ENCODE measurements at places on chromosomes 2 and 18. TPM values are rescaled to one million over a fixed set of nuclear protein-coding genes. Genes with fewer than 3 reads are reported as not detected.

- DNase-seq, result no peak
These were observed 212.7 kb upstream of the COPS8 start for GRCh38 chr2:236872981-236873380.

PLEKHH2 gene
- 2.2 TPM for total RNA-seq

- DNase-seq, result no peak
These were observed 112.3 kb downstream of the BCL2 start for GRCh38 chr18:63207143-63207790.

GRCh38 chr2:31973665-31974064, 37.1 kb downstream of the MEMO1 start:
- DNase-seq, result no peak

DNA sequence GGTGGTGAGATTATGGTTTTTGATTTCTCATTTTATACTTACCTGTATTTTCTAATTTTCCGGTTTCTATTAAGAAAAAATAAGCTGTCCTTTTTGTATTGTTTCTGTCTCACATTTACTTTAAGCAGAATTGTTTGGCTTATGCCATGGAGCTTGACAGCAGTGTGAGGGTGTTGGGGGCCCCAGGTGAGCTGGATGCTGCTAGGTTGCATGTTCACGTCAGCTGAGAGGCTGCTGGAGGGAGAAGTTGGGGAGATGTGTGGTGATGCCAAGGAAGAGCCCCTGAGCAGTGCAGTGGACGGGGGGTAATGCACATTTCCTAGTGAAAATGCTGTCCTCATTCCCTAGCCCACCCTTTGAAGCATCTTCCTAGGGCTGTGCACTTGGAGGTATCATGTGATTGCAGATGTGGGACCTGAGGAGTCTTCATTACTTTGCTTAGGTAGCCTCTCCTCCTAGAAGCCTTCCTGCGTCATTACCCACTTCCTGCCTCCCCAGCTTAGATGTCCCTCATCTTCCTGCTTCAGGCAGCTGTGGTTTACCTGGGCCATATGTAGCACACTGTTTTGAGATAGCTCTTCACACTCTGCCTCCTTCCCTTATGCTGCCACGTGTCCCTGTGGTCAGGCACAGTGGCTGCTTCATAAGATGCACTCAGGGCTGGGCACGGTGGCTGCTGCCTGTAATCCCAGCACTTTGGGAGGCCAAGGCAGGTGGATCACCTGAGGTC, 16.2 kb downstream of the ATG16L1 start:
- DNase-seq, result no peak

DNA sequence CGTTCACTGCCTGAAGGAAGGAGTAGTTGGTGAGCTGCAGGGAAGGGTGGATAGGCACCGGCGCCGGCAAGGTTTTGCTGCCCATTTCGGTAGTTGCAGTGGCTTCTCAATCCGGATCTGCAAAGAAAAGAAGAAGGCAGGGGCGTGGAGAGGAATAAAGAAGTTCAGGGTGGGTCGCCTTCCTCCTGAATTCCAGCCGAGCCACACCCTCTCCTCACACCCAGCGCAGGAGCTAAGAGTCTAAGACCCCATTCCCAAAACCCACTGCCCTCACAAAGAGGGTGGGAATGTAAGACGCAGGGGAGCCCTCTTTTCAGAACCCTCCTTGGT, 4.7 kb downstream of the OSR1 start:
- DNase-seq, result no peak

DNA sequence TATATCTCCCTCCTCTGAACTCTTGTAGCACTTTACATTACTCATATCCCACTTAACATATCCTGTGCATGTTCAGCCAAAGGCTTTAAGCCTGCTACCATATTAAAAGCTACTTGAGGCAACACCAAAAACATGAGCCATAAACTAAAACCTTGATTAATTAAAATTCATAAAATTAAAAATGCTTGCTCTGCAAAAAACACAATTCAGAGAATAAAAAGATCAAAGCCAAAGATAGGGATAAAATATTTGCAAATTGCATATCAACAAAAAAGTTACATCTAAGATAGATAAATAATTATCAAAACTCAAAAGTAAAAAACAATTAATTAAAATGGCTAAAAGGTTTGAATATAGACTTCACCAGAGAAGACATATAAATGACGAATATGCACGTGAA, 495.4 kb upstream of the PIK3C3 start:
- no peak for DNase-seq

GRCh38 chr2:69177785-69178636, 165.0 kb downstream of the ANTXR1 start:
- DNase-seq, result peak; percentile 61

- DNase-seq, result no peak
These were observed 74.0 kb downstream of the SUMO1 start for GRCh38 chr2:202164411-202164810.

DNA sequence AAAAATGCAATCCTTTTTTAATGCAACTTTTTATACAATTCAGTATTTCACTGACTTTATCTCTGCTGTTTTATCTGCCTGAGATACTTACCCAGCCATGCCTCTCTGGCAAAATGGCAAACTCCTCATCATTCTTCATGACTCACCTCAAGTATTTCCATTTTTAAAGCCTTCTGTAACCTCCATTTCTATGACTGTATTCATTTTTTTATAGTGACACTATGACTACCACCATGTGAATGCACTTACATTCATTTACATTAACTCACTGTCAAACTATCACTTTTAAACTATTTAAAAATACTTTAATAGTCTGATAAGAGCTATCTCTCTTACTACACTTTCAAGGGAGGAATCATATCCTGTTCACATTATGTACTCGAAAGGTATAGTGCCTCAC, 99.4 kb upstream of the SCN7A start:
- no peak for DNase-seq

GRCh38 chr2:39107724-39108273, 13.1 kb downstream of the SOS1 start:
- peak; percentile 16 for DNase-seq

EMILIN1 gene
- total RNA-seq, result 46.8 TPM

GRCh38 chr2:224060783-224061482, 21.8 kb upstream of the SERPINE2 start:
- DNase-seq, result no peak

GRCh38 chr2:198453866-198454265, 649.5 kb downstream of the PLCL1 start:
- no peak for DNase-seq

ITGA6 gene
- total RNA-seq, result 7.7 TPM

Data from A673 (cell line).